ENCODE measurements at places on chromosomes 6 and 20.
A peak's percentile ranks its signal among the peaks of the same experiment; 100 is the strongest.

- no peak for DNase-seq
These were observed 182.5 kb downstream of the OTOR start for GRCh38 chr20:16930656-16931055.

GRCh38 chr6:72755752-72756151 lies 133.9 kb downstream of the KCNQ5 start:
- no peak for DNase-seq

DNA sequence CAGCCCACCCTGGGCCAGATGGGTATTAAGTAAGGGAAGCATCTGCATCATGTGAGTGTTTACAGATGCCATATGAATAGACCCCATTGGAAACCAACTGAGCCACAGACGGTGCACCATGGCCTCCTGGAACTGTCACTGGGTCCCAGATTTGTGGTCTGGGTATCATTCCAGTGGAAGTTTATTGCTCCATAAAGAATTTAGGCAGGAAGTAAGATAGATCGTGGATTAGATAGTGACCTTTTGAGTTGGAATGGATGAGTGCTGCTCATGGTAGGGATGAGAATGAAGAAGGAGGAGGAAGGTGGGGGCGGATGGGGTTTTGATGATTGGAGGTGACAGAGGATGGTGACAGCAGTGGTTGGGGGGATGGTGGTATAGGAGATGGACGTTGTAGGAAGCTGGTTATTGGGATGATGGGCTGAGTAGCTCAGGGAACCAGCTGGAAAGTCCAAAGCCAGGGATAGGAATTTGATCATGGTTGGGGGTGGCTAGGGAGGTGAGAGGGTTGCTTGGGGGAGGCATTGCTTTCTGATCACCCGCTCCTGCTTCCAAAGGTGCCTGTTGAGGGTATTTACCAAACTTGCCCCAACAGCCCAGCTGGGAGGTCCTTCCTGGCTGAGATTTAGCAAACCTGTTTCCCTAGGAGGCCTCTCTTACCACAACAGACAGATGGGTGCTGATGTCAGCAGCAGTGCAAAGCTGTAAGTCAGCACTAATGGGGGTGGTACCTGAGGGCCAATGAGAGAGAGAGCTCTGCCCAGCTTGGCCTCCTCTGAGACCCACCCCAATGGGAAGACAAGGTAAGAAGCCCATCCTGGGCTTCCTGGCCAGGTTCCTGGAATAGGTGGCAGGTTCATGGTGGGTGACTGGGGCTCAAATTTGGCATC lies 78.0 kb downstream of the VEGFA start:
- no peak for DNase-seq

- DNase-seq, result no peak
These were observed 72.3 kb downstream of the ZHX3 start for GRCh38 chr20:41245086-41245707.

DNA sequence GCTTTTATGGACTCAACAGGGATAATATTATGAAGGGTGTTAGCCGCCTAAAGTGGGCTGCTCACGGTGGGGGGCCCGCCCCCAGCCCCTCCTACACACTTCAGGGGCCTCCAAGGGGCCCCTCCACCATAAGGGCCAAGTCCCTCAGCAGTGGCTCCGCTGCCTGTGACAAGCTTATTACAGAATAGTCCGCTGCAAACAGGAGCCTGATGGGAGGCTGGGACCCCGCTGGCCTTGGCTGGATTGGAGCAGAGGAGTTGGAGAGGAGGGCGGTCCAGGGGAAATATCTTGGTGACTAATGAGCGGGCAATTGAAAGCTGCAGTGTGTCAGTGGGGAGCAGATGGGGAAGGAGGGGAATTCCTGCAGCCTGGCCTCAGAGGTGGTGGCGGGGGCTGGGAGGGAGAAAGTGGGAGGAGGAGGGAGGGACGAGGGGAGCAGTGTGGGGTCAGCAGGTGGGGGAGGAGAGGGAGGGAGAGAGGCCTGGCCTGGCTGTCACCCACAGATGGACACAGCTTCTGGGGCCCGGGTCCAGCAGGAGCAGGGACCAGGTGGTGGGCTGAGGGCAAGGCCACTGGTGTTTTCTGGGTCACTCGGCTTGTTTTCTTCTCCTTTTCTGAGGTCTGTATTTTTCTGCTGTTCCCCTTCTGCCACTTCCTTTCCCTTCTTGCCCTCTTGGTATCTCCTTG lies 57.6 kb upstream of the FOXP4 start:
- DNase-seq, result no peak

- DNase-seq, result no peak
These were observed 116.5 kb upstream of the COL21A1 start for GRCh38 chr6:56363796-56364430.

DNA sequence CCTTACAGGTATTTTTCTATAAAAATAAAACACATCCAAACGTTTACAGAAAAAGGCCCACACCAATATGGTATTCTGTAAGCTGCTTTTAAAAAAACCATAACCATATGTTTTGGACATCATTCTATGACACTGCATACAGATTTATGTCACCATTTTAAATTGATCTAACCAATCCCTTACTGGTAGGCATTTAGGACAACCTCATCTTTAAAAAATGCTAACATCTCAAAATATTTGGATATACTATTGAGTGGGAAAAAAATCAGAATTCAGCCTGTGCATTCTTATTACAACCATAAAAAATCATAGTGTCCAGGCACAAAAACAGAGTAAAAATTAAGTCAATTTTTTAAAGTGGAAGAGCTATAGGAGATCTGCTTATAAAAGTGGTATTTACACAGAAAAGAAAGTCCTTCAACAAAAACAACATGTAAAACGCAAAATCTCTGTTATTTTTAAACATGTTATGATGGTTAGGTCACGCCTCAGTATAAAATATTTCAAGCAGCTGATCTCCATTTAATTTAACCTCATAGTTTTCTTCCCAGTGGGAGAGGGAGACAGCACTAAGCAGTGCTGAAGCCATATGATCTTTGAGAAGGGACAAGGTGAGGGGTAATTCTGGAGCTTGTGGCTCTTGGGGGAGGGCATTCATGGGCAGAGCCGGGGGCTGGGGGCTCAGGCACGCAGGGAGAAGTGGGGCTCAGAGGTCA lies 21.2 kb downstream of the TRAM2 start:
- no peak for DNase-seq

DNA sequence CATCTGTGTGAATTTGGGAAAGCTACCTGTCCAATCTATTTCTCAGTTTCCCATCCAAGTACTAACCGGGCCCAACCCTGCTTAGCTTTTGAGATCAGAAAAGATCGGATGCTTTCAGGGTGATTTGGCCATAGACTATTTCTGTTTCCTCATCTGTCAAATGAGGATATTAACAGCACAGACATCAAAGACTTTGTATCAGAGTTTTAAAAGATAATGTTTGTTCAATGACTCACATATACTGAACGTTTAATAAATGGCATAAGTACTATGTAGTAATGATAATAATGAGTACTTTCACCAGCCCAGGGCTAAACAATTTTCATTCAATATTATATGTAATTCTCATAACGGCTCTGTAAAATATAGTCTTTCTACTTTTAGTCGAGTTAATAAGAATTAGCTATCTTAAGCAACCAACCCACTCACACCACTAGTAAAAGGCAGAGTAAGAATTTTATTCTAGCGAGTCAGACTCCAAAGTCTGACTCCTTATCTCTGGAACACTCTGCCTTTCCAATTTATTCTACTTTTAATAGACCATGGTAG lies 216.5 kb downstream of the ARHGAP18 start:
- no peak for DNase-seq

DNA sequence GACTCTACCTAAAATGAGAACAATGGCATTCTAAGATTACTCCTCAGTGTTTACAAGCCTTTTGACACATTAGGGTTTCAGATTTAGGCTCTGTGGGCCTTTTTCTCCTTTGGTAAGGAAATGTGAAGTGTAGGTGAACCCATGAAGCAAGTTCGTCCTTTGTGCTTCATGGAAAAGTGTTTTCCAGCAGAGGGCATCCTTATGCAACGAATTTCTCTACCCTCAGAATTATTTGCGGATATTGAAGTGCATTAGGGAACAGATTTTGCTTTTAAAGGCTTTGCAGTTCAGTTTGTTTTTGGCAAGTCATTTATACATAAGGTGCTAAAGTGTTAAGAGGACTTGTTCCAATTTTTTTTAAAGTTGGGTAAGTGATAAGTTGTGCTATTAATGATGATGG lies 55.7 kb upstream of the FERMT1 start:
- peak; percentile 48 for DNase-seq

DNA sequence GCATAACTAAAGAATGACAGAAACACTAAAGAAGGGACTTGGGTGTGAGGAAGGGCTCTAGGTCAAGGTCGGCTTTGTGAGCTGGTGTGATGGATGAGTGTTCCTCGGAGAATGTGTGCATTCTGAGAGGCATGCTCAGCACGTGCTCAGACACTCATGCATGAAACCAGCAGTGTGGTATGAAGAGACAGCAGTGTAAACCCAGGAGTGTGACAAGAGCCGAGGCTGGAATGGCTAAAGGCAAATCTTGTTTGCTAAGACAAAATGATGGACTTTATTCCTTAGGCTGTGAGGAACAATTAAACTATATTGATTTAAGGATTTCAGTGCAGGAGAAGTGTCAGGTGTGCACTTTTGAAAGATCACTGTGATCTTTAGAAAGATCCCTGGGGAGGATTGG lies 107.4 kb upstream of the MAP7 start:
- DNase-seq, result no peak

GRCh38 chr6:42229506-42230119 lies 12.0 kb upstream of the MRPS10 start:
- no peak for DNase-seq

GRCh38 chr20:60244373-60245146 lies 286.3 kb downstream of the CDH26 start:
- DNase-seq, result no peak

- DNase-seq, result no peak
These were observed 182.1 kb upstream of the FBXL4 start for GRCh38 chr6:99129835-99130234.

GRCh38 chr6:143952060-143952778 lies 55.8 kb downstream of the PLAGL1 start:
- no peak for DNase-seq

- DNase-seq, result no peak
These were observed 119.6 kb downstream of the TFAP2C start for GRCh38 chr20:56748476-56749377.

GRCh38 chr20:51756653-51757052 lies 11.5 kb downstream of the ATP9A start:
- no peak for DNase-seq

GRCh38 chr6:106913111-106913510 lies 61.4 kb downstream of the CD24 start:
- DNase-seq, result no peak

GRCh38 chr6:34515473-34516387 lies 40.4 kb downstream of the SPDEF start:
- no peak for DNase-seq

- peak; percentile 2 for DNase-seq
These were observed 58.2 kb upstream of the NKX2-2 start for GRCh38 chr20:21571841-21572690.

GRCh38 chr20:46394872-46395760 lies 11.3 kb downstream of the ELMO2 start:
- DNase-seq, result no peak

GRCh38 chr6:88869263-88870020 lies 94.0 kb downstream of the RNGTT start:
- DNase-seq, result no peak

DNA sequence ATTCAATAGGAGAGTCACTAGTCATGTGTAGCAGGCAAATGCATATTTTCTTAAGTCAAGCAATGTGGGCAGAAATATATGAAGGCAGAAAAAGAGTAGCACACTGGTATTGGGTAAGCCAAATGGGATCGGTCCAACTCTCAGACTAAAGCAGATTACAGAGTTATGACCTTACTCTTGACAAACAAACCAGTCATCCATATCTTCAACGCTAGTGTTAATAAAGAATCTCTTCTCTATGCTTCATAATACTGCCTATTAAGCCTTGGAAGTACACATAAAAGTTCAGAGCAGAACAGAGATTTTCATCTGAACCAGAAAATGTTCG lies 320.2 kb upstream of the JARID2 start:
- no peak for DNase-seq

- peak; percentile 40 for DNase-seq
These were observed 255.6 kb downstream of the PREX1 start for GRCh38 chr20:48571949-48572847.

GRCh38 chr20:3047486-3048419 lies 1.9 kb downstream of the MRPS26 start:
- no peak for DNase-seq

DNA sequence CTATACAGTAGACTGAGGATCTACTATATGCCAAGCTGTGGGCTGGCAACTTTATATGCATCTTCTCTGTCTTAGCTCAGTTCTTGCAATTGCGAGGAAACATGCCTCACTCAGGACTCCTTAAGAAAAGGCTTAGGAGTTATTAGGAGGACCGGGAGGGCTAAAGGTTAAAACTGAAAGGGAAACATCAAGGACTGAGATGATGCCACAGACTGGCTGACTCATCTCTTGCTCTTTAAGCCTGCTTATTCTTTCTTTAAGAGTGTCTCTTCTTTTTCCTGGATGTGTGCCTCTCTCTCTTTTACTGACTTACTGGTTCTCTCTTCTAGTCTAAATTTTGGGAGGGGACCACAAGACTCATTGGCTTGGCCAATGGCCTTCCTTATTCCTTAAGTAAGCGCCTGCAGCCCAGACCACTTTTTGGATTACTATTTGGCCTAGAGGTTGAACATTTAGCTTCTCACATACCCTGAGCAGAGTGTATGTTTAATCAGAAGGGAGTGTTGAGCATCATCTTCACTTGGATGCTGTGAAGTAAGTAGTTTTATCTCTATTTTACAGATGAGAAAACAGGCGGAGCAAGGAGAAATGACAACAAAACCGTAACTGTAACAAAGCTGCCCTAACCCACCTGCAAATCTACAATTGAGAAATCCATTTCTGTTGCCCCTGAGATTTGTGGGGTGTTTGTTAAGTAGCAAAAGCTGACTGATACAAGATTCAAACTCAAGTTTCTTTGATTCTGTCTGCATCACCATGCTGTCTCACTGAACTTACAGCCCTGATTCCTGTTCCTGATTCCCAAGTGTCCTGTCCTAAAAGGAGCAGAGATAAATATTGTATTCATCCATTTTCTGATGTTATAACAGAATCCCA lies 7.2 kb upstream of the SDC4 start:
- no peak for DNase-seq

DNA sequence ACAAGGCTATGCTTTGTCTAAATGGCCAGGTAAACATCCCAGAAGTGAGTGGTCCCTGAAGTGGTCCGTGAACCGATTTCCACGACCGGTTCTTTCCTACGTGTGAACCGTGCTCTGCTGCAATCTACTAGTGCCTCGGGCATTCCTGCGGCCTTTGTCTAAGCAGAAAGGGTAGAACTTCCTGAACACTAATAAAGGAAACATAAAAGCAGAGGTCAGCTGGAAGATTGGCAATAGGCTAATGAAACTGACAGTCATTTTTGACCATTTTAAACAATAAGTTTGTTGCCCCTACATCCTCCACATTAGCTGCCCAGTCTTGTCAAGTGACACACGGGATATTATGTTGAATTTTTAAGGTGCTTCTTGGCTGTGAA lies 410.0 kb downstream of the PLCB1 start:
- no peak for DNase-seq
